Stimulated activated CD4-positive, alpha-beta T cell treated with anti-CD3 and anti-CD28 coated beads, Interleukin-2, amount 100 ng/mL, for 48 hours (primary cell): ENCODE measurements at places on chromosomes 7 and 10.

DNA sequence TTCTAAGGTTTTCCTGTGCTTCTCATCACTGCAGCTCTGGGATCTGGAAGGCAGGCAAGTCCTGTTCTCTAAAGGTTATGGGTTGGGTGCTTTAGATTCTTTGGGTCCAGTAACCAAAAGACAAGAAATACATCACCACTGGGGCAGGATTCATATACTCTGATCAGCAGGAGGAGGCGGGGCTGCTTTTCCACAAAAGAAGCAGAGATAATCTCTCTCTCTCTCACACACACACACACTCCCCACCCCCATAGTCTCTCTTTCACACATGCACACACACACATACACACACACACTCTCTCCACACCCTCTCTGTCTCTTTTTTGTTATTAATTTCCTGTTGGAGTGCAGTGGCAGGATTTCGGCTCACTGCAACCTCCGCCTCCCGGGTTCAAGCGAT lies 13.0 kb upstream of the ACBD5 start:
- DNase-seq = no peak

DNA sequence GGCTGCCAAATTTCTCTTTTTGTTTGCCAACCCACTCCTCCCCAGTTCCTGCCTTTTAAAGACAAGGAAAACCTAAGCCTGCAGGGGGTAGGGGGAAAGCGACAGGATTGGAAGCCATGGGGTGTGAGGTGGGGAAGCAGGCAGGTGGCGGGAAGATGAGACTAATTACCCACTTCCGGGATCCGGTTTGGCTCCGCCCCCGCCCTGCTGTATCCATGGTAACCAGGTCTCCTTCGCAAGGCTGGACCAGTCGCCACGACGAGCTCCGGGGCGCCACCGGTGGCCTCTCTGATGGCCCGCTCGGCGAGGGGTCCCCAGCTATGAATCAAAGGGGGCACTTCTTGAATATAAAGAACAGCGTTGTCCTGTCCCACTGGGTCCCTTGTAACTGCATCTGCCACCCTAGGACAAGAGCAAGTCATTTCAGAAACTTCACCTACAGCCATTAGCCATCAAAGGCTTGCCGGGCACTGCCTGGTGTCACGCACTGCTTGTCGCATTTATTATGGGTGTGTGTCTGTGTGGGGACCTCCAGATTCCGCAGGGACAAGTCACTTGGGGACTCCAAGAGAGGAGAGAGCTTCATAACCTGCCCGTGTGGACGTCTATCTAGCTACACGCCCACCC lies 55.4 kb upstream of the LMTK2 start:
- DNase-seq = peak; percentile 54

GRCh38 chr10:132684164-132684891 lies 101.6 kb downstream of the NKX6-2 start:
- peak; percentile 6 for DNase-seq

DNA sequence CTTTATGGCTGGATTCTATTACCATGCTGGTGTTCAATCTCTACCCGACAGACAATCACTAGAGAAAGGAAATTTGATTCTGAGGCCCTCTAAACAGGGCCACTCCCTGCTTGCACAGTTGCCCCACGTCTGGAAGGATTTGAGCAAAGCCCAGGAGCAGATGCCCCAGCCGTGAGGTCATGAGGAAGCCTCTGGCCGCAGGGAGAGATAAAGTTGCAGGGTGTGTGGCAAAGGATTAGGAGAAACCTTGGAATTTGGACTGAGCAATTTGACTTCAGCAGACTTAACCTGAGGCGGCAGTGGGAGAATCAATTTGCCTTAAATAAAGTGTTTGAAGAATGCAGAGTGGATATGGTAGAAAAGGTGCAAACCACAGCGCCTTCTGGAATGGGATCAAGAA lies 40.2 kb upstream of the KLF6 start:
- no peak for DNase-seq

GRCh38 chr10:124003070-124003419 lies 90.4 kb downstream of the CHST15 start:
- DNase-seq = no peak

- DNase-seq = no peak
Observed at GRCh38 chr7:20602306-20602705, 13.2 kb upstream of the ABCB5 start.

- no peak for DNase-seq
Observed at GRCh38 chr7:42272793-42273665, 36.0 kb upstream of the GLI3 start.

DNA sequence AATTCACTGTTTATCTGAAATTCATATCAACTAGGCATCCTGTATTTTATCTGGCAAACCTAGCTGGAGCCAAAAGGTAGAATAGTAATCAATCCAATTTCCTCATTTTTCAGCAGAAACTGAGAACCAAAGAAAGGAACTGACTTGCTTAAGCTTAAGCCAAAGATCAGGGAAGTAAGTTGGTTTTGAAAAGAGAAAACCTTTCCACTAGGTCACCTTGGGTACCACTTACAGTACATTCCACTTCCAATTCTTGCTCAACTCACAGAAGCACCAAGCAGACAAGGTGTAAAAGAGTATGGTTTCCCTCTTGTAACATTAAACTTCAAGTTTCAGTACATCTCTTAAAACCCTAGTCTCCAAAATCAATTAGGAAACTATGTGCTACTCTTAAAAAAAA lies 79.6 kb downstream of the ZFAND4 start:
- DNase-seq = no peak

- no peak for DNase-seq
Observed at GRCh38 chr7:127390817-127391590, 1.5 kb downstream of the ZNF800 start.

GRCh38 chr7:152479595-152479994 lies 43.8 kb upstream of the KMT2C start:
- no peak for DNase-seq

- peak; percentile 75 for DNase-seq
Observed at GRCh38 chr10:78657163-78657861, 411.5 kb upstream of the ZMIZ1 start.

DNA sequence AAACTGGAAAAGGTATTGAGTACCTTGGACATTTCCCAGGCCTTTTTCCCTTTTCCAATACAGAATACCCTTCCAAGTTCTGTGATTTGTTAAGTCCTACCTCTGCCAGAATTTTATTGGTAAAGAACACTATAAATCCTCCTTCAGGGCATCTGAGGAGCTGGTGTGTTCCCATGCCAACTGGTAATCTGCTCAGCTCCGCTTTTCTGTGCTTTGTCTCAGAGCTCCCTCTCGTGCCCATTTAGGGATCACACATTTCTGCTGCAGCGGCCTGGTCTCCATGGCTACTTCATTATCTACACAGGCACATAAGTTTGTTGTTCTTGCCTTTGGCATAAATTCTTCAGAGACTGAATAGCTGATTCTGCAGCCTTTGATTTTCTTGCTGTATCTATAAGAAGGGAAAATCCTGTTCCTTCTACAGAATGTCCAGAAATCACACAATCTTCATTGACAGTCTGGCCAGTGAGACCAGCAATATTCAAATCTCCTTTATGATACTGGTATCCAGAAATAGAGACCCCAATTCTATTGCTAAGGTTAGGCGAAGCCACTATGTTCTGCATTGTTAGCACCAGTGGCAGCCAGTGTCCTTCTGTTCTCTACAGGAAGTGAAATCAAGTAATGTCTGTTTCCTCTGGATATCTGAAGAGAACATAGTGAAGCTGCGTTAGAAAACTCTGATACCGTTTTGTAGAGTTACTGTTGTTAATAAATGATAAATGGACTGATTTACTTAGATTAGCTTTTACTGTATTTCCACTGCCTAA lies 51.9 kb downstream of the DENND11 start:
- DNase-seq = no peak

- DNase-seq = no peak
Observed at GRCh38 chr10:20466731-20467130, 430.4 kb downstream of the NEBL start.

GRCh38 chr10:67670401-67670800 lies 25.6 kb downstream of the CTNNA3 start:
- DNase-seq = no peak

DNA sequence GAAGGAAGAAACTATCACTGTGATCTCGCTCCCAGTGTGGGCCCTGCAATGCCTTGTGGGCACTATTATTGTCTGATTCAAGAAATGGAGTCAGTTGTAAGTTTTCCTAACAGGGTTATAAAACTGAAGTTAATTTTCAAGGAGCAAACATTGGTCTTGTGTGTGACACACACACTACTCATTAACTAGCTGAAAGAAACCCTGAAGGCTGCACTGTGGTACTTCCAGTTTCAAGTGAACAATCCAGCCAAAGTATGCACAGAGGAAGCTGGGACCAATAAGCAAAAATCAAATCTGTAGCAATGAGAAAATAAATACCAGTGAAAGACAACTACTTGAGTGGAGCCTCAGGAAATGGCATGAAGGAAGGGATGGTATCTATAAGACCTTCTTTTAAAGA lies 506.6 kb upstream of the POT1 start:
- DNase-seq = no peak

GRCh38 chr10:118311505-118311904 lies 30.6 kb downstream of the FAM204A start:
- no peak for DNase-seq

DNA sequence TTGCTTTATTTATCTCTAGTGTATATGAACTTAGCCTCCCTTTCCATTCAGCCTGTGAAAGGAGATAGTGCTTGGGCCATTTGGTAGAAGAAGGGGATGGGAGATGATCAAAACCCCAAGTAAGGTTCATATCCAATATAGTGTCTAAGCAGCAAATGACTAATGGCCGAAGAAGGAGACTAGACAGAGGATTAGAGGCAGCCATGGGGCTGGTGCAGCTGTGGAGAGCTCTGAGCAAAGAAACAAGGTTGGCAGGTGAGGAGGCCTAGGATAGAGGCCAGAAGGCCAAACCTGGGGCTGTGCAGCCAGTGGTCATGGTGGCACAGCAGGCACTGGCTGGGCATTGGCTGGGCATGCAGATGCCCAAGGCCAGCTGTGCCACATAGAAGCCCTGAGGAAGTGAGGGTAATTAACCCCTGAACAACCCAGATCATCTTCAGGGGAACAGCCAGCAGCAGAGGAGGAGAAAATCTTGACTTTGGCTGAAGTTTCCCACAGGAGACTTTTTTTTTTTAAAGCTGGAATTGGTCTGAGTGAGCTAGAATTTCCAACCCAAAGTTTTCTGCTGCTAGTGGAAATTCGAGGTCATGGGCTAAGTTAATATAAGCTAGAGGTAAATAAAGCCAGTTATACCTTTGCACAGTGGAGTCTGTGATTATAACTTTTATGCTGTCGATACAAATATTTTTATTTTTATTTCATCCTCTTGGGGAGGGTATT lies 10.3 kb upstream of the CPA1 start:
- no peak for DNase-seq

DNA sequence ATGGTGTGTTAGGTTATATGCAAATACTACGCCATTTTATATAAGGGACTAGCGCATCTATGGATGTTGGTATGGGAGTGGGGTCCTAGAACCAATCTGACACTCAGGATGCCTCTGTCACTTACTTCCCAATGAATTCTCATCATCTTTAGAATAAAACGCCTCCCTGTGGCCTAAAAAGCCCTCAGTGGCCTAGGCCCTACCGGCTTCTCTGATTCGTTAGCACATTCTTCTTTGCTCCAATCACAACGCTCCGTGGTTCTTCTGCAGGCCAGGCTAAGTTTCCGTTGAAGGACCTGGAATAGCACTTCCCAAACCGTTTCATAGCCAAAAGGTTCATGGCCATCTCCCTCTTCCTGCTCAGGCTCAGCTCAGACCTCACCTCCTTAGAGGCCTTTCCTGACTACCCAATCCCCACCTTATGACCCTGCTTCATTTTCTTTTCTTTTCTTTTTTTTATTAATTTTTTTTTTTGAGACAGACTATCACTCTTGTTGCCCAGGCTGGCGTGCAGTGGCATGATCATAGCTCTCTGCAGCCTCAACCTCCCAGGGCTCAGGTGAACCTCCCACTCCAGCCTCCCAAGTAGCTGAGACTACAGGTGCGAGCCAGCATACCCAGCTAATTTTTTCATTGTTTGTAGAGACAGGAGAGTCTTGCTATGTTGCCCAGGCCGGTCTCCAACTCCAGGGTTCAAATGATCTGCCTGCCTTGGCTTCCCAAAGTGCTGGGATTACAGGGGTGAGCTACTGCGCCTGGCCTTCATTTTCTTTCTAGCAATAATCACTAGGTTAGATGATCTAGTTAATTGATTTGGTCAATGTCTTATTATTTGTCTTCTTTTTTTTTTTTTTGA lies 24.5 kb upstream of the YWHAG start:
- DNase-seq = no peak

DNA sequence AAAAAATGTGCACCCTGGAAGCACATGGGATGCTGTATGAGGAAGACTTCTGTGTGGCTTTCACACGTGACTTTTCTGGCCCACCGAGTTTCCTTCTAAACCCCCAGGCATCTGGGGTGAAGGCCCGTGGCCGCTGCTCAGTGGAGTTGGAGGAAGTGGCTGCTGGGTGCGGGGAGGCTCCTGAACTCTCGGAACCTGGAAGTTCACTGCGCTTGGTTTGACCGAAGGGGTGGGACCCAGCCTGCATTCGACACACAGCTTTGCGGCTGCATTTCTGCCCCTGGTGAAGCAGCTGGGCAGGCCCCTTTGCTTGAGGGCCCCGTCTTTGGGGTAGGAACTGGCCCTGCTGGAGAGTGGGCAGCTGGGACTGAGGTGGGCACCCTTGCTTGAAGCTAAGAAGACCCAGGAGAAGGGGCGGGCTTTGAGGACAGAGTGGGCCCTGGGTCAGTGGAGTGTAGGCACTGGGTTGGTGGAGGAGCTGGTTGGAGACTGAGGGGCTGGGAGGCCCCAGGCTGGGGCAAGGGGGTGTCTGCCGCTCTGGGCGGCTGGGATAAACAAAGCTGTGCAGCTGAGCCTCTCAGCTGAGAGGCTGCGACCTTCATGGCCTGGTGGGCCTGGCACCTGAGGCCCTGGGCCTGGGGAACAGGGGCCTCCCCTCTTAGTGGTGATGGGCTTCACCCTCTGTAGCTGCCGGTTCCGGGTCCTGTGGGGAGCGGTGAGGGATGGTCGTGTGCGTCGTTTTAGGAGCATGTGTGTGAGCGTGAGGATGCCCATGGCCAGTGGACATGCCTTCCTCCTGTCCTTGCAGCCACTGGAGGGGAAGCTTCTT lies 78.0 kb downstream of the INPP5A start:
- no peak for DNase-seq

- DNase-seq = no peak
Observed at GRCh38 chr7:80851896-80852476, 66.9 kb downstream of the SEMA3C start.

DNA sequence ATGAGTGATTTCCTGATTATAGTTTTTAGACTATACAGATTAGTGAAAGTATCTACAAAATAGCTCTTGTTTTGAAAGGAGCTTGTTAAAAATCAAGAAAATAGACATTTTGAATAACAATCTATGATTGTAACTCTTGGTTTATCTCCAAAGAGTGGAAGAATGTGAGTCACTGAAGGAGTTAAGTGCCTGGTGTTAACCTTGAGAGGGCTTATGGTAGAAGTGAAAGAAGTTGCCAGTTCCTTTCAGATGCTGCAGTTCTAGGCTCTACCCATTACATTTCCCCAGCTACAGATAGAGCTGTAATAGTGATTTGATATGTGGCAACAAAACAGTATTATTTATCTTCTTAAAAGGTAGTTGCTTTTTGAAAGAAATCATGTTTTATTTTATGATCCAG lies 12.7 kb downstream of the NRBF2 start:
- no peak for DNase-seq
